ENCODE measurements at places on chromosomes 5 and 9.
A peak's percentile ranks its signal among the peaks of the same experiment; 100 is the strongest.

DNA sequence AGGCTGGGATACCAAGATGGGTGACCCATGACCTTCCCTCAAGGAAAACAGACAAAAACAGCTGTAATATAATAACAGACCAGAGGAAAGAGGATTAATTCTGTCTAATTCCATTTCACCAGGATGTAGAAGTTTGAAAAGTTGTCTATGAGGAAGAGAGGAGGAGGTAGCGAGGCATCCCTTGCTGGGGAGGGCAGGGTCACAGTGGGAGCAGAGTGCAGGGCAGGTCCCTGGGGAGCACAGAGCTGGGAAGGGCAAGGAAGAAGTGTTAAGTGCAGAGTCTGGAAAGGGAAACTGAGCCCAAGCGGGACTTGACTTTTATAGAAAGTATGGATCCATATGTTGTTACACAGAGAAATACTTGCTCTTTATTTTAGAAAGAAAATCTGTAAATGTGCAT is 210.6 kb downstream of the CD180 start:
- no peak for DNase-seq

- DNase-seq, result no peak
Measured at GRCh38 chr5:156560002-156560401, 233.0 kb downstream of the SGCD start.

DNA sequence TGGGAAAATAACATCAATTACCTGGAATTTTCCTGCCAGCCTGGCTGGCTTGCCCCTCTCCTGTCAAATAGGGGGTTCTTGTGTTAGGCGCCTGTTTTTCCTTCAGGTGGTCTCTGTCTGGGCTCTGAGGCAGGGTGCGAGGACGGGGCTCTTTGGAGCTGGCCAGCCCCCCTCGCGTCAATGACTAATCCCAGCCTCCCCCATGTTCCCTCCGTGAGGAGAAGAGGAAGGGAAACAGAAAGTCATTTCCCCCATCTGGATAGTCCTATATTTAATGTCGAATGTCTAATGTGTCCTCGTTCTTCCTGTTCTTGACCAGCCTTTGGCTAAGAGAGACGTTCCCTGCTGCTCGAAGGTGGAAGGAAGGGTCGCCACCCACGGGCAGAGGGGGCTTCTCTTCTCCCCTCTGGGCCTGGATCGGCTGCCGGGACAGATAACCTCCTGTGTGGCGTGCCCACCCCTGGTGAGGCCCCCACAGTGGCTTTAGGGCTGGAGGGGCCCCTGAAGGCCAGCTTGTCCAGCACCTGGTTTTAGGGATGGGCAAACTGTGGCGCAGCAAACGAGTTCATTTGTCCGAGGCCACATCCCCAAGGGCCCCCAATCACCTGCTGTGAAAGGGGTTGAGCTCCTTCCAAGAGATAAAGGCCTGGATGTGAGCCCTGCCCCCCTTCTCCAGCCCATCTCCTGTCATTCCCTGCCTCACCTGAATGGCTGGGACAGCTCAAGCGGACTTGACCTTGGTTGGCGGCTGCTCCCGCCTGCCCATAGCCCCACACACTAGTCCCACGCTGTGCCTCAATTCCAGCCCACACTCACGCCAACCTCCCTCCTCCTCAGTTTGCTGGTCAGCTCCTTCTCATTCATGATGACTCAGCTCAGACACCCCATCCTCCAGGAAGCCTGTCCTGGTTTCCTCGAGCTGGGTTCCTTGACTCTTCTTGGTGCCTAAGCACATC is 35.9 kb upstream of the UNC5A start:
- DNase-seq, result peak; percentile 43

GRCh38 chr9:99003308-99003707 is 59.6 kb downstream of the COL15A1 start:
- DNase-seq, result peak; percentile 19

DNA sequence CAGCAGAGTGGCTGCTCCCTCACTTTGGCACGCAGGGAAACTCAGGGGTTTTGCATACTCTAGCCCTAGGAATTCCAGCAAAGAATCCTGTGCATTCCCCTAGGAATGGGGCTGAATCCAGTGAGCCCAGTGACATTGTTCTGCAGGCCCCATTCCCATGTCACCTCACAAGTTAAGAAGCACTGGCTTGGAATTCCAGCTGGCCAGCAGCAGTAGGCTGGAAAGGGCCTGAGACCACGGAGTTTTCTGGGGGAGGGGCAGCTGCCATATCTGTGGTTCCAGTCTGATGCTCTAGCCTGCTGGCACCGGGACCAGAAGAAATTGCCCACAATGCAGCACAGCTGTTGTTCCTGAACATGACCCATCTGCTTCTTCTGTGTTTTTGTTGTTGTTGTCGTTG is 217.6 kb upstream of the DMRTA1 start:
- no peak for DNase-seq

GRCh38 chr5:90437663-90438062 is 28.1 kb upstream of the CETN3 start:
- no peak for DNase-seq

GRCh38 chr5:166795756-166796155 is 1495.7 kb upstream of the WWC1 start:
- no peak for DNase-seq

DNA sequence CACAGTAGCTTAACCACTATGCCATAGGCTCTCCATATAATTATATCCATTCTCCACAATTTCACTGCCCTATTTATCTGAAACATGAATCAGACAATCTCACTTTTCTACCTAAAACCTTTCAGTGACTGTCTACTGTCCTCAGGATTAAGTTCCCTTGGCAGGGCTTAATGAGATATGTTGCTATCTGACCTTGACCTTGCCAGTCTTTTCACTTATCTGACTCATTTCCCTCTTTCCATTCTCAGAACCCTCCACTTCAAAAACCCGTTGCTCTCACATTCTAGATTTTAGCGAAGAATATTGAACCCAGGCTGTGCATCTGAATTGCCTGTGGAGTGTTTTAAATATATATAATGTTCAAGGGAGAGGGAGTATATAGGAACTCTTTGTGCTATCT is 452.1 kb upstream of the MPDZ start:
- no peak for DNase-seq

GRCh38 chr9:3511551-3511950 is 14.2 kb downstream of the RFX3 start:
- no peak for DNase-seq
